ENCODE measurements at places on chromosomes 5 and 9. TPM values are rescaled to one million over a fixed set of nuclear protein-coding genes. Genes with fewer than 3 reads are reported as not detected.

DNA sequence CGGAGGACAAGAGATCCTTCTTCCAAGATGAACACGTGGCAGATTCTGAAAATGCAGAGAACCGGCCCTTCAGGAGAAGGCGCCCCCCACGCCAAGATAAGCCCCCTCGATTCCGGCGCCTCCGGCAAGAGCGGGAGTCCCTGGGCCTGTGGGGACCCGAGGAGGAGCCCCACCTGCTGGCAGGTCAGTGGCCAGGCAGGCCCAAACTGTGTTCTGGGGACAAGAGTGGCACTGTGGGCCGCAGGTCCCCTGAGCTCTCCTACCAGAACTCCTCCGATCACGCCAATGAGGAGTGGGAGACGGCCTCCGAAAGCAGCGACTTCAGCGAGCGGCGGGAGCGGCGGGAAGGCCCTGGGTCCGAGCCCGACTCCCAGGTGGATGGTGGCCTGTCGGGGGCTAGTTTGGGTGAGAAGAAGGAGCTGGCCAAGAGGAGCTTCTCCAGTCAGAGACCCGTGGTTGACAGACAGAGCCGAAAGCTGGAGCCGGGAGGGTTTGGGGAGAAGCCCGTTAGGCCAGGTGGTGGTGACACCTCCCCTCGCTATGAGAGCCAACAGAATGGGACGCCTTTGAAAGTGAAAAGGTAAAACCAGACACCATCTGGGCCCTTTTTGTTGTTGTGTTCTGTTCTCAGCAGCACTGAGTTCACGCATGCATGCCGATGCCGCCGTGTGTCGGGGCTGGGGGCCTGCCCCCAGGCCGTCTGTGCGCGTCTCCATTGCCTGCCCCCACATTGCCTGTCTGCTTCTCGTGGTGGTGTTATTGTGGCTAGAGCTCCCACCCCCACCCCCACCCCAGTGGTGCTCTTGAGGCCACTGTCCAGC is 26.6 kb upstream of the POMT1 start:
- no peak for DNase-seq

- DNase-seq = peak; percentile 59
Observed at GRCh38 chr5:147234825-147235635, at the start of gene STK32A. TSS of gene STK32A (plus strand) at chr5:147235026. CDS start at chr5:147239635, 4,609 bp downstream.

KIF27 gene
- polyA plus RNA-seq = 1.9 TPM

PDZD2 gene
- 6.8 TPM for polyA plus RNA-seq

DNA sequence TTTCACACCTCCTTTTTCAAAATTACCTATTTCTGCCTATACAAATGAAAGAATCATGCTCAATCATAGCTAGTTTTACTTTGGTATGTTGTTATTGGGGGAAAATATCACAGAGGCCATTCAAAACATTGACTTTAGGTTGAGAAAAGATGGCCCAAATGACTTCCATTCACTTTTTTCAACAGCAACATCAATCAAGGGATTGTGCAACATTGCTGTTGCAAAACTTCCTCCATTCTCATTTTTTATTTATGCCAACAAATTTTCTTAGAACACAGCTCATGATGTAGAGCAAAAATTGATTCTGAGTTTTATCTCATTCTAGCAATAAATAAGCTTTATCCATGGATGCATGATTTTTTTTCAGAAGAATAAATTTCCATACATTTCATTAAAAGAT is 93.6 kb upstream of the RORB start:
- DNase-seq = no peak

PCDHB10 gene
- 8.4 TPM for polyA plus RNA-seq

- no peak for DNase-seq
Observed at GRCh38 chr5:174301848-174302625, 256.5 kb downstream of the NSG2 start.

GRCh38 chr9:135077497-135078200 is 9.8 kb upstream of the OLFM1 start:
- no peak for DNase-seq

DNA sequence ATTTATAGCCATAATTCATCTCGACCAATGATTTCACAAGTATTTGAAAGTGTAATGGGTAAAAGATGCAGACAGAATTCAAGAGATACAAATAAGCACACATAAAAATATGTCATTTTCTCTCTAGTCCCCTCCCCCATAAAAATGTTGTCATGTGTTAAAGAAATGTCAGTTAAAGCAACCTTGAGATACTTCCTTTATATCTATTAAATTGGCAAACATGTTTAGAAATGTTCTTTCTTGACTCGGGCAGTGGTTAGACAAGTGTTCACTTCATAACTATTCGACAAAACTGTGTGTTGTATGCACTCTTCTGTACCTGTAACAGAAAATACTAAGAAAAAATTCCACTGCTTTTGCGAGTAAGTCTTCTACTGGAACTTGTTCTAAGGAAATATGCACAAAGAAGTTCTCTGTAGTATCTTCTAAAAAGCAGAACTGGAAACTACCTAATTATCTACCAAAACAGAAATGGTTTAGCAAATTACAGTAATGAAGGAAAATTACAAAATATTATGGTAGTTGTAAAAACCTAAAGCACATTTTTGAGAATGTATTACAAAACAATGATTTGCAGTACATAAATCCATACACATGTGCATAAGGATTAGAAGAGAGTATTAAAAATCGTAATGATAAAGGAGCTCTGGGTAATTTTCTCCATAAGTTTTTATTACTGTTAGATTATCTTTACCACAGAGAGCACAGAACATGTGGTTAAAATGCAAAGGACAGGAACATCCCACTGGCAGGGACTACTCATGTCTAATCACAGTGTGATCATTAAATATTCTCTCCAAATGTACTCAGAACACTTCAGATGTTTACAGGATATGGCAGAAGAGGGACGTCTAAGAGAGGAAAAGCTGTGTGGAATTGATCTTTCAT is 35.9 kb downstream of the FBXW2 start:
- no peak for DNase-seq

ADAMTS16 gene
- 0.19 TPM for polyA plus RNA-seq

GLE1 gene
- polyA plus RNA-seq = 51.0 TPM

DNA sequence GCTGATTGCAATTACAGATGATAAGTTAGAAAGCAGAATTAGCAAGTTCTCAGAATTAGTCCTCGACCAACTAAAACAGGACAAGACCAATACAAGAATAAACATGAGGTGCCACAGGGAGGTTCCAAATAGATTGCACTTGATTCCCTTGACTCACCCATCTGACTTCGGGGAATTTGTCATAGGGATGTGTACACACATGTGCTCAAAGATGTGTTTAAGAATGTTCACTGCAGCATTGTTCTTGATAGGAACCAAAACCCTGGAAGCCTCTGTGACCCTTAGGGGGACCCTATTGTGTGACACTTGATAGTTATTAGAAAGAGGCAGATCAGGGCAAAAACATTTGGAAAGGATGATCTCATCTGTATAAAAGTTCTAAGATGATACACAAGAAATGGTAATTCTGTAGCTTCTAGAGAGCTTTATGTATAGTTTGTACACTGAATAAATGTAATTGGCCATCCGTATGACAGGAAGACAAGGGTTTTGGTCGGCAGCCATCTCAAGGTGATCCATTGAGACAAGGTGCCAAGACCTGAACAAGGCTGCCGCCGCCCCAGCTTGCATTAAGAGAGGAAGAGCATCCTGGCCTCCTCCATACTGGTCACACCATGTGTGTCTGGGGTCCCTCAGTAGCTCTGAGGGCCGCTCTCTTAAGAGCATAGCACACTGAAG is 48.2 kb upstream of the GARNL3 start:
- DNase-seq = no peak

SH3TC2 gene
- 2.1 TPM for polyA plus RNA-seq

- DNase-seq = no peak
Observed at GRCh38 chr9:115036691-115037090, 81.3 kb downstream of the TNC start.

- no peak for DNase-seq
Observed at GRCh38 chr5:180590543-180591310, 572 bp downstream of the SCGB3A1 start.

GRCh38 chr9:97512966-97513560 is 11.6 kb downstream of the TMOD1 start:
- no peak for DNase-seq

GRCh38 chr5:178577376-178577839 is 12.8 kb downstream of the COL23A1 start:
- no peak for DNase-seq

PCDHA12 gene
- polyA plus RNA-seq = 0.66 TPM

GRCh38 chr9:117305454-117305853 is 109.4 kb downstream of the ASTN2 start:
- no peak for DNase-seq

DNA sequence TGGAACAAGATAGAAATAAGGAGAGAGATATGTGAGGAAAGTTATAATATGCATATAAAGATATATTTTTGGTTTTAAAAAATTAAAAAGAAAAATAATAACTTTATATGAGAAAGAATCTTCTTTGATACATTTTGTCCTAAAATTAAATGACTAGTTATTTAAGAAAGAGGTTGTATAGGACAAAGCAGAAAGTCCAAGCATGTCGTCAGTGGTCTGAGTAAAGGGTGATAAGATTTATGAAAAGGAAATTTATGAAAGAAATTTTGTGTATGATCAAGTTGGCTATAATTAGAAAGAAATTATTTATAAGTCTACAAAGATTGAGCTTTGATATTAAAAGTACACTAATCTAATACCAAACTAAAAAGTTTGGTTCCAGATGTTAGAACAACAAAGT is 32.0 kb downstream of the GTF3C4 start:
- no peak for DNase-seq

GRCh38 chr5:35736280-35736679 is 118.6 kb downstream of the SPEF2 start:
- no peak for DNase-seq

- DNase-seq = no peak
Observed at GRCh38 chr5:132059043-132059695, 1.3 kb upstream of the IL3 start.

DNA sequence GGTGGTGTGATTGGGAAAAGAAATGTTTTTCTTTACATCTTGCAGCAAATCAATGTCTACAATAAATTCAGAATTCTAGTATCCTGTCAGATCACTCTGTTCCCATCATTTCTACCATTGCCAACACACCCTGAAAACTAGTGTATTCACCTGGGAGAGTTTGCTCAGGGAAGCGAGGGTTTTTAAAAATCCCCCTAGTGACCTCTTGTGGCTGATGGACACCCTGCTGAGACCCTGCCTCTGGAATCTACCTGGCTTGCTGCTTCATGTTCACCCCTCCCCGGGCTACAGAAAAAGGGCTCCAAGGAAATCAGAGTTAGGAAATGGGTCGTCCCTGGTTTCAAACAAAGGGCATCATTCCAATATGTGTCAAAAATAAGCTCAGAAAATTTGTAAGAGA is 21.4 kb upstream of the ALDOB start:
- no peak for DNase-seq

GRCh38 chr5:6483880-6484382 is 35.3 kb downstream of the UBE2QL1 start:
- no peak for DNase-seq

DNA sequence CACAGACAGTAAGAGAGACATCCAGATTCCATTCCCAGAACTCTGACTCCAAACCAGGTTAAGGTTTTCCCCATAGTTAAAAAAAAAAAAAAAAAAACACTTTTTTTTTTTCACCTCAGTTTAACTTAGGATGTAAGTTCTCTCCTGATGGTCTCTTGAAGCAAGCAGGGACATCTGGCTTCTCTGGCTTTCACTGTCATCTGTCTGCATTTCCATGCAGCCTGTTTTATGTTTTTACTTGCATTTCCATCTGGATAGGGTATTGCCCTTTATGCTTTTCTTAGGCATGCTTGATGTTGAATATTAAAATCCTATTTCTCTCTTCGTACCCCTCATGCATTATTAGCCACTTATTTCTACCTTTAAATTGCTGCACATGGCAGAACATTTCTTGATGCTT is 135.3 kb upstream of the WWC1 start:
- peak; percentile 81 for DNase-seq

TIMD4 gene
- not detected for polyA plus RNA-seq

DNA sequence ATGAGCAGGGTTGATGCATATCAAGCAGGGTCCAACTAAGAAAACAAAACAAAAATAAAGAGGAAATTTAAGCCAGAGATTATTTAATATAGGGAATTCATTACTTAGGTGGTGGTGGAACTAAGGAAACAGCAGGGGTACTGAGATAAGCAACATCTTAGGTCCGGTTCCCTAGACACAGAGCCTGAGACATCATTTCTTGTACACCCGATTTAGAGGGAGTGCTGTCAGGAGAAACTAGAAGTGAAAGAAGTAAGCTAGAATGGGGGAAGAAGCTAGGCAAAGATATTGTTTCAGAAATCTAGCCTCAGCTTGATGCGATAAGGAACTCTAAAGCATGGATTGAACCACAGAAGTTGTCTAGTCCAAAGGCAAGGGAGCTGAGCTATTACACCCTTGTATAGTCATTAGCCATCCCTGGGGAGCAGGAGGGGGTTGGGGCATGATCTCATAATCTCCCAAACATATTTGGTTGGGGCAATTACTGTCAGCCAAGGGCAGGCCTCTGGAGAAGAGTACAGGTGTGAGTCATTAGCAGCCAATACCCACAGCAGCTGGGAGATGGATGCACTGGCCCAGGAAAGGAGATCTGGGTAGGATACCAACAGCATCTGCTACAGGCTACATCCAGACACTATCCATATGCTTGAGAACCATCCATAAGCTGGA is 194.5 kb downstream of the ARL15 start:
- no peak for DNase-seq

GRCh38 chr9:32419921-32420320 is 35.5 kb downstream of the ACO1 start:
- peak; percentile 22 for DNase-seq

GRCh38 chr9:14671377-14671776 is 21.9 kb downstream of the ZDHHC21 start:
- no peak for DNase-seq

DNA sequence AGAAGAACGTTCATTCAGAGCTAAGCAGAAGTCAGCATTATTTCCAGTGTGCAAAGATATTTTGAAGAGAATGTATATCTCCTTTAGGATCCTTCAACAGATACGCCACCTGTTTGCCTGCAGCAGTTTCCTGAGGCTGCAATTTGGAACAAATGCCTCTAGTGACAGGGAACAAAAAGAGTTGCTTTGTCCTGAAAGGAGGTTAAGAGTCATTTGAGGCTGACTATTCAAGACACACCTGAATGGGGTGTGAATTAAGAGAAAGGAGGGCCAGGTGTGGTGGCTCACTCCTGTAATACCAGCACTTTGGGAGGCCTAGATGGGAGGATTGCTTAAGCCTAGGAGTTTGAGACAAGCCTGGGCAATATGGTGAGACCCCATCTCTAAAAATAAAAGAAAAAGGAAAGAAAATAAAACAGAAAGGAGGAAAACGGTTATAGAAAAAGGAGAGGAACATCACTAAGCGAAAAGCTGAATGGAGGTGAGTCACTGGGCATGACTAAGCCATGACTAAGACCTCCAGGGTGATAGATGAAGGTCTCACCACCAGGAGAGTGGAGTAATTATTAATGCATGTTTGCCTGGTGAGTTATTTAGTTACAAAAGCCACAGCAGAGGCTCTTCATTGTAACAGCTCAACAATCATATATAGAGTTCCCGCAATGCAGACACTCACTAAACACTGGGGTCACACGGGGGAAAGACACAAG is 255.2 kb upstream of the TNC start:
- no peak for DNase-seq

HSPA9 gene
- 141 TPM for polyA plus RNA-seq

- peak; percentile 70 for DNase-seq
Observed at GRCh38 chr9:112404508-112404932, 24.6 kb downstream of the HSDL2 start.

GRCh38 chr5:71887680-71888079 is 168.6 kb downstream of the CARTPT start:
- DNase-seq = peak; percentile 56

CLIC3 gene
- 1.9 TPM for polyA plus RNA-seq

WNT8A gene
- not detected for polyA plus RNA-seq

All from brain (organoid and tissue), 16 donors.